ENCODE measurements at places on chromosomes 2 and 18.

DNA sequence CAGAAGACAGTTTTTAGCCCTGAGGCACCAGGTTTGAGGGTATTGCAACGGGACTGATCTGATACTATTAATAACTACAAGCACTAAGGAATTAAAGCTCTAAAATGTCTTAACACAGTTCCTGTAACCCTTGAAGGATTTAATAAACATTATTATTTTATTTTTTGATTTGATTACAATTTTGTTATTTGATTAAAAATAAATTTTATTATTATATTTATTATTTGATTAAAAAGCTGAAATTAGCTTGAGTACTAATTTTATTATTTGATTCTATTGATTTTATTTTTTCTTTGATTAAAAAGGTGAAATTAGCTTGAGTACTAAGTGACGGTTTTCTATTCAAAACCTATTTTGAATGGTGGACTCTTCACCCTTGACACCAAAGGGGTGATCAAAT, 307.3 kb downstream of the ZNF521 start:
- DNase-seq: no peak

- no peak for DNase-seq
These were observed 73.4 kb downstream of the TPO start for GRCh38 chr2:1486670-1487069.

- no peak for DNase-seq
These were observed 31.7 kb upstream of the TTC32 start for GRCh38 chr2:19933351-19933981.

- no peak for DNase-seq
These were observed 10.0 kb downstream of the WIPF1 start for GRCh38 chr2:174587579-174587978.

- no peak for DNase-seq
These were observed 1167.9 kb downstream of the DSC3 start for GRCh38 chr18:29874519-29875098.

DNA sequence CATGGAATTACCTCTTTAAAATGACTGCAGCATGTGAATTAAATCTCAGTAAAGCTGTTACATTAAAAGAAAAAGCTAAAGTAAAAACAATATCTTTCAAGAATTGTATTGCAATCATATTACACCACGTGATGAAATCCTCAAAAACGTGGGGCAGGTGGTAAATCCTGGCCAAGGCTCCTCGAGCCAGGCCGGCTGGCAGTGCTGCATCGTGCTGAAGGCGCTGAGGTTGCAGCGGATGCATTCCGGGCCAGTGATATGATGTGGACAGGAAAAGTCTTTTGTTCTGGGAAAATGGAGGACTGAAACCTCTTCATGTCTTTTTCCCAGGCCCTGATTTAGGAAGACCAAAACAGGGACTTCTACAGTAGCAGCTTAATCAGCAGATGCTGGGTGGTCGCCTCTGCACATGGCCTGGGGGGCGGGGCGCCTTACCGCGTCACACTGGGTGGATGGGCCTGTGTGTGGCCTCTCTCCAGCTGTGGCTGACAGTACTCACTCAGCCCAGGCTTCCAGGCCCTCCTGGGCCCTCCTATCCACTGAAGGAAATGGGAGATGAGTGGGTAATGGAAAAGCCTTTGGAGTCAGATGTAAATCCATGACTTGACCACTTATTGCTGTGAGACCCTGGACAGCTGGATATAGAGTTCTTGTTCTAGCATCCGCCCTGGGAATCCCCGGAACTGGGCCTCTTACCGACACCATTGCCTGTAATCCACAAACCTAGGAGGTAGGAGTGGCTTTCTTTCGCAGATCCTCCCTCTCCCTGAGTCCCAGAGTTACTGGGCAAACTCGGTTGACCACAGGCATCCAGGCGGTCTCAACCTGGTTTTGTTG, 45.1 kb downstream of the PROC start:
- DNase-seq: no peak

- DNase-seq: no peak
These were observed 515 bp upstream of the PLEKHB2 start for GRCh38 chr2:131104487-131105155.

- DNase-seq: no peak
These were observed 44.2 kb upstream of the VPS54 start for GRCh38 chr2:64063454-64063853.

GRCh38 chr2:128834880-128835252, 516.2 kb upstream of the HS6ST1 start:
- DNase-seq: no peak

- DNase-seq: no peak
These were observed 160.3 kb downstream of the IKZF2 start for GRCh38 chr2:212991120-212991519.

GRCh38 chr18:63109802-63110201, 209.8 kb downstream of the BCL2 start:
- no peak for DNase-seq

DNA sequence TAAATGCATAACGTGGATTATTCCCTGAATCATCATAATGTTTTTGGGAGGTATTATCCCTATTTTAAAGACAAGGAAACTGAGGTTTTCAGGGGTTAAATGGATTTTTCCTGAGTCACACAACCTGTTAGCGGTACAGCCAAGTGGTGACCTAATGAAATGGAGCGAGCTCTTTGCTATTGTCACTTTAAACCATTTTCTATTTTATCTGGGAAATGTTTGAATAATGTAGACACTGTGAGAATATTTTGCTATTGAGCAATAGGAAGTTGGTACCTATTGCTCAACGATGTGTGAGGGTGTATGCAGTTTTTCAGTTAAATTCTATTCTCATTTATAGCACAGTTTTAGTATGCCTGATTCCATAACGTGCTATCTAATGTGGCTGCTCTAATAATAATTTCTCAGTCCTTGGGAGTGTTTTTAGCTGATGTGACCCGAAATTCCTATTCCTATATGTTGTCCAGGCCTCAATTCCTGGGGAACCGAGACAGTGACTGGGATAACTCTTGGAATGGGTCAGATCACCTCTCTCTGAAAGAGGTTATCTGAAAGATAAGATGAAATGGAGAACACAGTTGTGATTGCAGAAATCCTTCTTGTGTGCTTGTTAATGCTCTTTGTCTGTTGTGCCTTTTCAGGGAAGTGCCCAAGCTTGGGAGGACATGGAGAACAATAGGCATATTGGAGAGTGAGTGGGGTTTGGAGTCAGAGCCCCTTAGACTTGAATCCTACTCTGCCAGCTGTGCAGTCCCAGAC, 38.4 kb downstream of the ABCB11 start:
- no peak for DNase-seq

DNA sequence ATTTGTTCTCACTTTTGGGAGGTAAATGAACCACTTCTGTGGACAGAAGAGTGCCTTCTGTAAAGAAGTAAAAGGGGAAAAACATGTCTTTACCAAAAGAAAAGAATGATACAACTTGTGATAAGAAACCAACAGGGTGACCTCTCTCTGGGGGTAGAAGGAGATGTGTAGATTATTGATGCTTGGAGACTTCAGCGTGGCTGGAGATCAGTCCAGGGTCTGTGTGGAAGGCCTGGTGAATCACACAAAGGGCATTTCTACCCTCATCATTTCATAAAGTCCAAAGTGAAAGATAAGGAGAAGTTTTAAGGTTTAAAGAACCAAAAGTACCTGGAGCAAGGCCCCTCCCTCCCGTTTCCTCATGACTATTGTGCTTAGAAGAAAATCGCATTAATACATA, 142.5 kb downstream of the NCK2 start:
- DNase-seq: no peak

DNA sequence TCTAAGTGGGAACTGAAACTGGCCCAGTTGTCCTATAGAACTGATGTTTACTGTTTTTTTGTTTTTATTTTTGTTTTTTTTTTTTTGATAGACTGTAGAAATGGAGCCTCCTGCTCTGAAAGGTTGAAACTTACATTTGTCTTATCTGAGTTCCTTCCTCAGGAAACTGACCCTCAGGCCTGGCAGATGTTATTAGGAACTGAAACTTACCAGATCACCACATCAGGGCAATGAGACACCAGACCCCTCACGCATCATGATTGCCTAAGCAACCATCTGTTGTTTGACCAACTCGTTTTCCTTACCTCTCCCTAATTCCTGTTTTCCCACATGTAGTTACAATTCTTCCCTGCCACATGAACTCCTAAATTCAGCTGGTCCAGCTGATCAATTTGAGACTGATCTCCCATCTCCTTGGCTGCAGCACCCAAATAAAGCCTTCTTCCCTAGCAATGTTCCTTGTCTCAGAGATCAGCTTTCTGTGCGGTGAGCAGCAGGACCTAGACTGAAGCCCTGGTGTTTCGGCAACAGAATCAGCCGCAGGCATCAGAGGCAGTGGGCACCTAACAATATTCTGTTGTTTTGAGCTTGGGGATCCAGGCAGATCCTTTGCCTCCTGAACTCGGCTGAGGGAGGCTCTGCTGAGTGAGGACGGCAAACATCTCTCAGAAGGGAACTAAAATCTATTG, 96.8 kb downstream of the MSH2 start:
- DNase-seq: no peak

- no peak for DNase-seq
These were observed 90.1 kb upstream of the ARL5A start for GRCh38 chr2:151918308-151918707.

GRCh38 chr2:29105375-29105774, 9.8 kb upstream of the CLIP4 start:
- DNase-seq: no peak

Measured in brain pericyte (primary cell).